ENCODE measurements at places on chromosomes 6 and 20. TPM values are rescaled to one million over a fixed set of nuclear protein-coding genes. Genes with fewer than 3 reads are reported as not detected.

Gene CAPN11
- total RNA-seq = 0.25 TPM

Gene SLC17A4
- total RNA-seq = under 0.01 TPM

Gene GRM1
- 12.8 TPM for total RNA-seq

Gene ANKRD60
- not detected for total RNA-seq

Gene CGAS
- total RNA-seq = 1.2 TPM

Gene ADGB
- total RNA-seq = 0.25 TPM

Gene MATN4
- not detected for total RNA-seq

Gene ACTL10
- total RNA-seq = 0.74 TPM

Gene KCNQ2
- total RNA-seq = 136 TPM

Gene NKX2-4
- total RNA-seq = not detected

Measured in temporal lobe (tissue), 4 donors.